Activated T-cell treated with anti-CD3 and anti-CD28 coated beads, Interleukin-2, amount 50 U/mL, for 4 hours (primary cell): ENCODE measurements at places on chromosomes 5 and 9. TPM values are rescaled to one million over a fixed set of nuclear protein-coding genes. Genes with fewer than 3 reads are reported as not detected.

GRCh38 chr5:103391659-103392058, 133.1 kb downstream of the MACIR start:
- no peak for DNase-seq

DNA sequence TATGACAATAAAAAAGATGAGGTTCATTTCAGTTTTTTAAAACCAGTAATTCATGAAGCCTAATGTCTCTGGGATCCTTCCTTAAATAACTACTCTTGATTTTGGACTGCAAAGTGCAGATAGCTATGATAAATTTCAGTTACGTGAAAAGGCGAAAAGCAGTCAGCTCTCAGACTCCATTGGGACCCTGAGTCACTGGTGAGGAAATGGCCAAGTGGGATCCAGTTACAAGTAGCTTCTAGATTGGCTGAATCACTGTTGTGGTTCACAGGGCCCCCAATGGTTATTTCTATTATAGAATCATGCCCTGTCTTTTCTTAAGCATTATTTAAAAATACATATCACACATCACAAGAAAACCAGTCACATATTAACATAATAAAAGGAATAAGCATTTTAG, 31.1 kb upstream of the PPP3R2 start:
- no peak for DNase-seq

DNA sequence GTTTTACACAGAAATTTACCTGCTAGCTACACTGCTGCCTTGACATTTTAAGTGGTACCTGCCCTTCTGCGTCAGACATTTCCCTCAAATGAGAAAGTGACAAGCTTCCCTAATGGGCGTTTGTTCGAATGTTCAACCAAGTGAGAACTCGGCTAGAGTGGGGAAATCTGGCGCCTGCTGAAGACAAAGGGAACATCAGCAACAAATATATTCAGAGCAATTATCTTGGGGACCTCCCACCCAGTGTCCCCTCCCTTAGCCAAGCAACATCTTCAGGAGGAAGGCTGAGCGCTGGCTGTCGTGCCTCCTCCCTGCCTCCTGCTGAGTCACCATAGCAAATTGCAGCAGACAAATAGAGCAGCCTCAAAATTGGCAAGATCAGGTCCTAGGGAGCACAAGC, 57.1 kb downstream of the MFAP3 start:
- DNase-seq: no peak

- no peak for DNase-seq
These were observed 22.3 kb downstream of the RIC1 start for GRCh38 chr9:5651246-5651645.

DNA sequence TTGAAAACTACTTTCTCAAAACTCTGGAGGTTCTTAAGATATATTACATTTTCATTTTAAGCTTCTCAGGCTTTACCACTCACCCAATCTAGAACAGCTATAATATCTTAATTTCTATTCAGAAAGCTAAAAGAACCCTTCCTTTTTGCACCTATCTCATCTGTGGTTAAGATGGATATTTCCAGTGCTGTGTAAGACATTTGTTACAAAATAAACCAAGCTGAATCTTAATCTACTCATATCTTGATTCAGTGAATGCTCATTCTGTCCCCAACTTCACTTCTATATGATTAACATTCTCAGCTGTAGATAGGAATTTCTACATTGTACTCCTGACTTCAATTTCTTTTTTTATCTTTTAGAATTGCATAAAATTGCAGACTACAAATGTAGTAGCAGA, 15.0 kb downstream of the ABHD17B start:
- DNase-seq: no peak

DNA sequence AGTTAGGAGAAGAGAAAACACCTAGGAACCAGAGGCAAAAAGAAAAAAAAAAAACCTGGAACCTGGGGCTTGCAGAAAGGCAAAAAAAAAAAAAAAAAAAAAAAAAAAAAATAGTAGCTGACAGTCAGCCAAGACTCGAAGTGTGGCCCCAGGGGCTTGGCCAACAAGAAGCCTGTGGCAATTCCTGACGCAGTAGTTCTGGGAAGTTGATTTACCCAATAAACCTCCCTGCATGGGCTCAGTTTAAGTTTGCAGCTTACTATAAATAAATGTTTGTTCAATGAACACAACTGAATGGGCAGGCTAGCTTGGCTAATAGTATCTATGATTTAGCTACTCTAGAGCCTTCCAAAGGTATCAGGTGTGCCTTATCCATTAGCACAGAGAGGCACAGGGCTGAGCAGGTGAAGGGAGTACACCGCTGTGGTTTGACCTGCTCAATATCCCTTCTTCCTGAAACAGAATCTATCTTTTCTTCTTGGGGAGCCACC, 21.3 kb upstream of the GLRX start:
- DNase-seq: no peak

DNA sequence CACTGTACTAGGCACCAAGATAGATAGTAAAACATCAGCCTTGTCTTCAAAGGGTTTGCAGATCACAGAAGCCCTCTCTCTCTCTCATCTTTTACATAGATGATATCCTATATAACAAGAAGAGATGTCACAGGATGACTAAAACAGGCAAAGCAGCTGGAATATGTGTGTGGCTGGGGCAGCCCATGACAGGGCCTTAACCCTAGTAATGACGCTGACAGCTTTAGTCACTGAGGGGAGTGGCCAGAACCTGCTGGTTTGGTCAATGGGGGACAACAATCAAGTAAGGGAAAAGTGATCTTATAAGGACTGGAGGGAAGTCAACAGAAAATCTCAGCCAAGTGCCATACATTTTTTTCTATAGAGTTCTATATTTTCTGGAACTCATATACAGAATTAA, 41.9 kb upstream of the RIC1 start:
- DNase-seq: peak; percentile 23

DNA sequence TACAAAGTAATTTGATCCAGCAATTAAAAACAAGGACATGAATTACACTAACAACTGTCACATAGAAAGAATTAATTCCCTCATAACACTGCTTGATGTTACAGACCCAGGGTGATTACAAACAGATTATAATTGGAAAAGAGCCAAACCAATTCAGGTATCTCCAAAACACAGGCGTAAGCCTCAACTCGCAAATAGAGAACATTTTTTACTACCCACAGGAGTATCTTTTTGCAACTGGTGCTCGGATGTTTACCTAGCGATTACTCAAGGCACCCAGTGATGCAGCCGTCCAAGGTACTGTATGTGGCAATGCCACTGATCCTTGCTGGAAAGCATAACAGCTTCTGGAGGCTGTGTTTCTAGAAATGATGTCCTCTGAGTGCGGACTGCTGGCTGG, 386.1 kb upstream of the KIF2A start:
- DNase-seq: no peak

- DNase-seq: no peak
These were observed 6.5 kb downstream of the GLIS3 start for GRCh38 chr9:4293293-4293941.

DNA sequence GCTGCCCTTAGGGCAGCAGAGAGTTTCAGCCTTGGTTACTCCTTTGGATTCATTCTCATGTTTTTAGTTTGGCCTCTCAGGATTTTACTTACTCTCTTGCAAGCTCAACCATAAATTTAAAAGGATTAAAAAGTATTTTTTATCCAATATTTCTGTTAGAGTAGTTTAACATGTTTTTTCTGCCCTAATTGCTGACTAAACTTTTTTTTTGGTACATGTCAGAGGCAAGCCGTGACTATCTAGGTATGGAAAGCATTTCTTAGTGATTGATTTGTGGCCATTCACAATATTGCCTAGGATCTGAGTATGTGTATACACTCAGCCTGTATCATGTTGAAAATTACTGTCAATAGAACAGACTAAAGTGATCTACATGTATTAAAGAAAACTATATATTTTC, 92.1 kb downstream of the MELK start:
- no peak for DNase-seq

DNA sequence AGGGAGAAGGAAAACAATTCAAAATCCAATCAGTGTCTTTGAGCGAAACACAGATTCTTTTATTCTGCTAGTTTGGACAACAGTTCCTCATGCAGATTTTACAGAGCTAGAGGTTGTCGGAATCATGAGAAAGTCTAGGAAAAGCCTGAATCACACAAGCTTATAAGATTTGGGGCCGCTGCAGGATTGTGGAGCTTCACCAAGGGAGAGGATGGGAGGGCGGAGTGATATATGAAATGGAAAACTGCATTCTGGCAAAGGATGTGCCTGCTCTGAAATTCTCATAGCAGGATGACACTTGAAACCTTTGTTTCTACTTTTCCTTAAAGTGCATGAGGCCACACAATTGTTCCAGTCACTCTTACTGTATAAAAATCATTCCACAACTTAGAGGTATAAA, 134.3 kb downstream of the OR2K2 start:
- no peak for DNase-seq

- DNase-seq: no peak
These were observed 14.7 kb downstream of the MPDZ start for GRCh38 chr9:13264788-13265187.

DNA sequence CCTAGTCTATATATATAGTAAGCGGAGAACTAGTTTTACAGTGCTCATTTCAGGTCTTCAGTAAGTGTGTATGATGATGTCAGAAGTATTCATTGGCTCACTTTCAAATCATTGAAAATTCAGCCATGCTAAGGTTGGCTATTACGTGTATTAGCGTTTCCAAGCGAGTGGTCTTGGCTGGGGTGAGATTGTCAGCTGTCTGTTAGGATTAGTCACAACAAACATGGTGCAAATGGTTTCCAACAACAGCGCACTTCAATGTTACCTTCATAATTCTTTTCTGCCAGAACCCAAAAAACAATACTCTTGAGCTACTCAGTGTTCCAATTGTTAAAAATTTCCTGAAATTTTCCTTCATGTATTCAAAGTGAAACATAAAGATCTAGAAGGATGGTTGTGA, 283.0 kb downstream of the AOPEP start:
- no peak for DNase-seq

DNA sequence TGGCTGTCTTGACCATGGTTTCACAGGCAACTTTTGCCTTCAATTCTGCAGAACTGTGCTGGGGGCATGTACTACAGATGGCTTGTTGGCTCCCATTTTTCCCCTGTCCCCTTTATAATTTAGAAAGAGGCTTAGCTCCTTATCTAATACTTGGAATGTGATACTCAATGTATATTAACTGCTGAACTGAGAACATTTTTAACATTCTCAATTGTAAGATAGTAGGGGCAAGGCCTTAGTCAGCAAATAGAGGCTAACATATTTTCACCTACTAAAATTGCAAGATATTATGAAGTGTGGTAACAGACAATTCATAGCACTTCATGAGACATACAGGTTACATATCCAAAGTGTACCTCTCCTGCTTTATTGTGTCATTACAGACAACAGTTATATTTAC, 118.1 kb upstream of the ZNF366 start:
- DNase-seq: no peak

- no peak for DNase-seq
These were observed 56.0 kb downstream of the ZFR start for GRCh38 chr5:32388432-32389129.

GRCh38 chr5:77881528-77881927, 105.4 kb upstream of the TBCA start:
- DNase-seq: no peak

- DNase-seq: no peak
These were observed 316.9 kb downstream of the ADGRV1 start for GRCh38 chr5:90875456-90875855.

GRCh38 chr5:39624268-39624886, 199.6 kb upstream of the DAB2 start:
- no peak for DNase-seq

- no peak for DNase-seq
These were observed 20.9 kb downstream of the SLC6A18 start for GRCh38 chr5:1245905-1246576.

DNA sequence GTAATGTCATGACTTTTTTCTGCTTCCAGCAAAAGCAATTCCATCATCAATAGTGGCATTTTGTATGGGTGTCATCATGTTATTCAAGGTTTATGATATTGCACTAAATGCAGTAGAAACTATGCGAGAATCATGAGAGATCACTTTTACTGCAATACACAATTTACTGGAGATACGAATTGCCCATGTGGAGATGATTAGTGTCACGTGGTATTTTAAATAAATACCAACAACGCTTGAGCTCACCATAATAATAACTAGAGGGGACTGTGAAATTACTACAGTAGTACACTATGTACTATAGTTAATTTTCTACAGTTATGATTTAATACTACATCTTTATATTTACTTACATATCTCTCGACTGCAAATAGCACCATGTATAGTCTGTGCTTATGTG, 49.7 kb downstream of the FAM174A start:
- DNase-seq: no peak

GRCh38 chr9:91071184-91071990, 269.8 kb downstream of the SYK start:
- peak; percentile 28 for DNase-seq

GRCh38 chr9:122619996-122620395, 5.5 kb downstream of the OR1Q1 start:
- no peak for DNase-seq

DNA sequence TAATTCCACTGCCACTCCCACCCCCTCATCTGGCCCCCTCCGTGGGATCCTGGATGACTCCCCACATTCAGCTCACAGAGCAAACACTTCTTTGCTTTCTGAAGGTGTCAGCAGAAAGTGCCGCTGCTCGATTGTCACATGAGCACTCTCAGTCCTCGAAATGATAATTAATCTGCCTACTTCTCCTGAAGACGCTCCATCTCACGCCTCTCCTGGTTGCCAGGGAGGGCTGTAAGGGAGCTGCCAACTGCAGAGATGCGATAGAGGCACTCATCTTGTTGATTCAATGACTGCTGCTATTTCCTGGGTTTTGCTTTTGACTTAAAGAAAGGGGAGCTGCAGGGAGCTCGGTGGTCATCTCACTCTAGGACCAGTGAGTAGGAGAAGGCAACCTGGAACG, 206.5 kb downstream of the DAB2IP start:
- no peak for DNase-seq

DNA sequence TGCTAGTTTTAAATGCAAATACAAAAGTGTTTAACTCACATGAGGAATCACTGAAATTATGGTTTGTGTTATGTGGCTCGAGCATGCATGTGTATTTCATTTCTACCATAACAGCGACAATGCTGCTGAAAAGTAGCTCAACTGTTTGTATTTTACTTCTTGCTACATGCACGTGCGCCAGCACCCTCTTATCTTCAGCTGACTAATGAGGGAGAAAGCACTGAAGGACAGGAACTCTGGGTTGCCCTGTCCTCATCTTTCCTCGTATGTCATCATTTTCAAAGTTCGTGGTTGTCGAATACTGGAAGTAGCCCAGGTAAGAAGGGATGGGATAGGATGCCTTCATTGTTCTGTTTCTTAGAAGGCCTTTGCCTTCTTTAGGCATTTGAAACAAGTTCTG, 120.3 kb downstream of the SYK start:
- DNase-seq: no peak

DNA sequence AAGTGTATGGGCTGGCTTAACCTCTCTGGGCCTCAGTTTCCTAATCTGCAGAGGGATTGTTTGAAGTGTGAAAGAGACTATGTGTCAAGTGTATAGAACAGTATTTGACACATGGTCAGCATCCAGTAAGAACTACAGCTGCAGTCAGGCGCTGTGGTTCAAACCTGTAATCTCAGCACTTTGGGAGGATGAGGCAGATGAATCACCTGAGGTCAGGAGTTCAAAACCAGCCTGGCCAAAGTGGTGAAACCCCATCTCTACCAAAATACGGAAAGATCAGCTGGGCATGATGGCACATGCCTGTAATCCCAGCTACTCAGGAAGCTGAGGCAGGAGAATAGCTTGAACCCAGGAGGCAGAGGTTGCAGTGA, 31.9 kb upstream of the STING1 start:
- no peak for DNase-seq

The ALDH1A1 gene
- 0.16 TPM for total RNA-seq

The KCNV2 gene
- not detected for total RNA-seq

The PHF24 gene
- total RNA-seq: 0.08 TPM

The KIF27 gene
- total RNA-seq: 1.5 TPM

The FBN2 gene
- total RNA-seq: 0.19 TPM

The FOXD4L3 gene
- not detected for total RNA-seq

The SCGB3A2 gene
- not detected for total RNA-seq
